Ammon's horn (tissue), 1 donor: ENCODE measurements at places on chromosomes 2 and 18.

GRCh38 chr2:169386722-169387121 lies 24.4 kb upstream of the LRP2 start:
- DNase-seq: no peak

DNA sequence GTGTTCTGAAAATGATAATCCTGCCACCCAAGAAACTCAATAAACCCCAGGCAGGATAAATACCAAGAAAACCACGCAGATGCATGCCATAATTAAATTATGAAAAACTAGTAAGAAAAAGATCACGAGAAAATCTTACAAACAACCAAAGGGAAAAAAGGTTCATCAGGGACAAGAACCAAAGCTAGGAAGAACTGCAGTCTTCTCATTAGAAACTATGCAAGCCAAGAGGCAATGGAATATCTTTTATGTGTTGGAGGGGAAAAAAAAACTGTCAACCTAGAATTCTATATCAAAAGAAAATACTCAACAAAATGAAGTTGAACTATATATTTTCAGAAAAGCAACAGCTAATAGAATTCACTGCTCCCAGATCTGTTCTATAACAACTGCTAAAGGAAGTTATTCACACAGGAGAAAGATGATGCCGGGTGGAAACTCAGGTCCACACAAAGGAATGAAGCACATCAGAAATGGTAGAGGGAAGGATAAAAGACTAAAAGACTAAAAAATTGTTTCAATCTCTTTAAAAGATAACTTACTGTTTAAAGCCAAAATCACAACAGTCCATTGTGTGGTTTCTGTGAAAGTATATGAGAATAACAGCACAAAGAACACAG lies 55.0 kb downstream of the NDUFA10 start:
- DNase-seq: no peak

GRCh38 chr2:216693414-216694080 lies 1.8 kb downstream of the IGFBP5 start:
- no peak for DNase-seq

- DNase-seq: no peak
Measured at GRCh38 chr2:236939721-236940231, 145.9 kb upstream of the COPS8 start.

- no peak for DNase-seq
Measured at GRCh38 chr2:110881908-110882307, 149.5 kb downstream of the ACOXL start.

GRCh38 chr2:76157531-76157930 lies 446.8 kb upstream of the GCFC2 start:
- peak; percentile 70 for DNase-seq
